ENCODE measurements at places on chromosomes 11 and 22.

DNA sequence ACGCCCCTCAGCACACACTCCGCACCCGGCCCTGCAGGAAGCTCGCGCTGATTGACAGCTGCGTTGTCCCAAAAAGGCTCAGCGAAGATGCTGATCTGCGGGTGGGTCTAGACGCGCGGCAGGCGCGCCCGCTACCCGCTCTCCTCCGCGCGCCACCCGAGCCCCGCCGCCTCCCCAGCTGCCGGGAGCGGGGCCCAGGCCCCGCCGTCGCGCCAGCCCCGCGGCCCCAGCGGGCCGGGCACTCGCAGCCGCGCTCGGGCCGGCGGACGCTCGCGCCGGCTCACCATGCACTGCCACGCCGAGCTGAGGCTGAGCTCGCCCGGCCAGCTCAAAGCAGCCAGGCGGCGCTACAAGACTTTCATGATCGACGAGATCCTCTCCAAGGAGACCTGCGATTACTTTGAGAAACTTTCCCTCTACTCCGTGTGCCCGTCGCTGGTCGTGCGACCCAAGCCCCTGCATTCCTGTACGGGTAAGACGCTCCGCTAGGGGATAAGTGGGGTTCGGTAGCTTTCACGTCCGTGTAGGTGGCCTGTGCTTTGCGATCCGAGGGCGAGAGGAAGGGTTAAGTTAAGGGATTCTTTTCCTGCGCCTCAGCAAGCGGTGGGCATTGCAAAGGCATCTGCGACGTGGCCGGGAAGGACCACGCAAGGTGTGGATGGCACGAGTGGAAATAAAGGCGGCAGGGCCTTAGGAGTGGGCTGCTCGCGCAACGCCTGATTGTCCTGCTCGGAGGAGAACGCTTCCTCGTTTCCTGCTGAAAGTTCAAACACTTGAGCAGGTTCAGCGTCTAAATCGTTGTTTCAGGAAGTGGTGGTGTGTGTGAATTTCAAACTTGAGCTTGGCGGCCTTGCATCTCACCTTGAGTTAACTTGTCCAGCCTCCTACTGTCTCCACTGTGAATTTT is at the start of gene BARX2:
TSS of gene BARX2 (plus strand) at position 98 of the 907 bp plus-strand sequence. CDS start at position 286, 188 bp downstream.
- no peak for DNase-seq

- DNase-seq = no peak
These were observed 98.5 kb downstream of the CSTPP1 start for GRCh38 chr11:47035108-47035507.

GRCh38 chr11:133597236-133597635 is 64.9 kb upstream of the OPCML start:
- no peak for DNase-seq

- no peak for DNase-seq
These were observed 1.8 kb upstream of the NFAM1 start for GRCh38 chr22:42433754-42434682.

DNA sequence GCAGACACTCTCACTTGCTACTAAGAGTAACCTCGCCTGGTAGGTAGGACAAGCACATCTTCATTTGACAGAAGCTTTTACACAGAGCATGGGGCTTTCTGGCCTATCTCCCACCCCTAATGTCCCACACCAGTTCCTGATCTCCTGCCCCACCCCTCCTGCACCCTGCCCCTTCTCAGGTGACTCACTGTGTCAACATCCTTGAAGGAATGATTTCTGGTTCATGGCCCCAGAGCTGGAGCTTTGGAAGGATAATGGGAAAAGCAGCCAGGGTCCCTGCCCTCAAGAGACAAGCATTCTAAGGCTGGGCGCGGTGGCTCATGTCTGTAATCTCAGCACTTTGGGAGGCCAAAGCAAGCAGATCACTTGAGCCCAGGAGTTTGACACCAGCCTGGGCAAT is 47.2 kb downstream of the LRFN4 start:
- no peak for DNase-seq

Measured in CD14-positive monocyte (primary cell).